ENCODE measurements at places on chromosomes 3 and 15.

GRCh38 chr15:78645009-78645408 is 4.0 kb upstream of the CHRNB4 start:
- DNase-seq: no peak

GRCh38 chr15:25088261-25088790 is 133.5 kb downstream of the SNRPN start:
- DNase-seq: no peak

GRCh38 chr3:73222126-73222525 is 160.7 kb downstream of the EBLN2 start:
- DNase-seq: no peak

DNA sequence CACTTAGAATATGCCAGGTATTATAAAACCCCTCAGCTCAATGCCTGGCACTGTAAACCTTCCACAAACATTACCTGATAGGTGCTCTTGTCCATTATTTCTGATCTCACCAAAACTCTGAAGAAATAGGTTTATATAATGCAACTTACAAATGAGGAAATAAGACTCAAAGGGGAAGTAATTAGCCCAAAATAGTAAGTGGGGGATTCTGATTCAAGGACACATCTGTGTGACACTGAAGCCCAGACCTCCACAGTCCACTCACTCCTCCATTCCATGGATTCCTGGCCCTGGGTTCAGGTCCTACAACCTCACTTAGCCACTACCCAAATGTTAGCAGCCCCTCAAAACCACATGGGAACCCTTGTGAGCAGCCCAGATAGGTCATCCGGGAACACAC is 49.9 kb downstream of the TRANK1 start:
- no peak for DNase-seq

DNA sequence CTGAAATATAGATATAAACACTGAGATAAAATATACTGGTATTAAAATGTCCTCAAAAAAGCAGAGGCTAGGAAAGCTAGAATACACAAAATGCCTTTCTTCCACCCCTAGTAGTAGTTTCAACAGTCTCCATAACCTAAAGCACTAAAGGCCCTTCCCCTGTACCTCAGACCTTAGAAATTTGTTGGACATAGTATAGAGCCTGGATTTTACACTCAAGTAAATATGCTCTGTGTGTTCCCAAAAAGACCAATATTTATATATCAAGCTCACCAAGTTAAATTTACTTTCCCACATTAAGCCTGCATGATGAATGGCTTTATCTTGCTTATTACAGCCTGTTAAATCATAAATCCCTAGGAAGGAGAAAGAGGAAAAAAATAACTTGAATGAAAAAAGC is 378.7 kb upstream of the AZI2 start:
- DNase-seq: no peak

Data from GOT3 (cell line).